8988T (cell line): ENCODE measurements at places on chromosomes 5 and 9.
A peak's percentile ranks its signal among the peaks of the same experiment; 100 is the strongest.

GRCh38 chr5:62714296-62714695 lies 135.7 kb downstream of the LRRC70 start:
- no peak for DNase-seq

- no peak for DNase-seq
Measured at GRCh38 chr5:43855452-43855851, 252.5 kb downstream of the NNT start.

DNA sequence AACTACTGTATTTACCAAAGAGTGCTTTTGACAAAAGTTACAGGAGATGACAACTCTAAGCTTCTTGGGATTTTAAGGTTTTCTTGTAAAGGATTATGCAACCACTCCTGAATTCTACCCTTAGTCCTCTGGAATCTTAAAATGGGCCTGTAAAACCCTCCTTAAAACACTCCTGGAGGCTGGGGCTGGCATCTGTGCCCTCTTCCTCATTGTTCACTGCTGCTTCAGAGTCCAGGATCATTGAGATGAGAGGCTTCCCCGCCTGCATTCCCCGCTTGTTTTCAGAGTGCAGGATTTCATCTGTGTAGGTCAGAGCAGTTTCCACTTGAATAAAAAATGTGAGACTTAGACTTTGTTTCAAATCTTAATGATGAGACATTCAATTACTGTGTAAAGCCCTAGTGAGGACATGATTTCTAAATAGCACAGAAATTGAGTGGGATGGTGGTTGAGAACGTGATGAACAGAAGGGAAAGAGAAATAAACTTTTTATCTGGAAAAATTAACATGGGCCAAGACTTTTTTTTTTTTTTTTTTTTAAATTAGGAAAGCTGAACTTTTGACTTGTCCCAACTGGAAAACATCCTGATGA lies 40.4 kb downstream of the PCSK5 start:
- DNase-seq, result no peak

DNA sequence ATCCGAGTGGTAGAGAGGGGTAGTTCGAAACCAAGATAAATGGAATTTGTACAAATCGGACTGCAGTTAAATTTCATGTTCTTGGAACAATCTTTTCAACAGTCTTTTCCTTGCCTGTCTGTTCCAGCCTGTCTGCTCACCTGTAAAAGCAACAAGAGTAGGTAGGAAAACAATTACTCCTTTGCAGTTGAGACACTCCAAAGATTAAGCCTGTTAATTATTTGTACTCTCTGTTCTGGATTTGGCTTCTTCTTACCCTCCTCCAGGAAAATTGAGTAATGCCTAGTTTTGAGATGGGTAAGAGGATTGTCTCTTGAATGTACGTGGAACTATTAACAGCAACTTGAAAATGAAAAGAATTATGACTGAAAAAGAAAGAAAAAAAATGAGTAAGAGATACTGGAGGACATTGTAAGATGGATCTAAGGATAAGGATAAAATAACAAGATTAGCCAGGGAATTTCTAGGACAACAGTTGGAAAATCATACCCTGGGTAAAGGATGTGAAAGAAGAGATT lies 24.3 kb downstream of the SPAAR start:
- DNase-seq, result no peak

- peak; percentile 27 for DNase-seq
Measured at GRCh38 chr9:93094658-93095204, 1.3 kb upstream of the CARD19 start.

GRCh38 chr5:68054638-68055037 lies 160.9 kb upstream of the PIK3R1 start:
- no peak for DNase-seq

GRCh38 chr5:151617841-151618710 lies 26.9 kb upstream of the FAT2 start:
- no peak for DNase-seq

DNA sequence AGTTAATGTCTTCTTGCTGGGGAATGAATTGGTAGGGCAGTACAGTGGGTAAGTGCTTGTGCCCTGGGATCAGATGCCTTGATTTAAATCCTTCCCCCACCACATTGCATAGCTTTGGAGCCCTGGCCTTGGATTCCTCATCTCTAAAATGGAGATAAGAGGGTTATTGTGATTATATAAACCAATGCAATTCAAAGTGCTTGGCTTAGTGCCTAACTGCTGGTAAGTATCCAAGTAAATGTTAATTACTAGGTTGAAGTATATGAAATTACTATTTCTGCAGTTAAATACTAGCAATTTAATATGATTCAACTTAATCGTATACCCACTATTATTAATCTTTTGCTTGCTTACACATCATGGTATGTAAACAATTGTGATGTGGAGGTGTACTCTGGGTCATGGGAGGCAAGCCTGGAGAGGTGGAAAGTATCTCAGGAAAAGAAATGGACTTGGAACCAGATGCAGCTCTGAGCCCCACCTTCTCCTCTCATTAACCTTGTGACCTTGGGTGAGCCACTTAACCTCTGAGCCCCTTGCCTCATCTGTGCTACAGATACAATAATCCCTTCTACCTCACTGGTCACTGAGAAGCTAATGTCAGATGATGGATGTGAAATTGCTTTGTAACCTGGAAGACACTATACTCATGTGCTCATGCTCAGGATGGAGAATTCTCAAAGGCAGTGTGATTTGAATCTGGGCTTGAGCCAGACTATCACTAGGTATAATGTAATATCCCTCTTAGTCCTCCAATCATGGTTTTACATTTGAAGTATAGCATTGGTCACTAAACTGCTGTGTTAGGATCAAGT lies 23.8 kb downstream of the NEUROG1 start:
- DNase-seq, result no peak

DNA sequence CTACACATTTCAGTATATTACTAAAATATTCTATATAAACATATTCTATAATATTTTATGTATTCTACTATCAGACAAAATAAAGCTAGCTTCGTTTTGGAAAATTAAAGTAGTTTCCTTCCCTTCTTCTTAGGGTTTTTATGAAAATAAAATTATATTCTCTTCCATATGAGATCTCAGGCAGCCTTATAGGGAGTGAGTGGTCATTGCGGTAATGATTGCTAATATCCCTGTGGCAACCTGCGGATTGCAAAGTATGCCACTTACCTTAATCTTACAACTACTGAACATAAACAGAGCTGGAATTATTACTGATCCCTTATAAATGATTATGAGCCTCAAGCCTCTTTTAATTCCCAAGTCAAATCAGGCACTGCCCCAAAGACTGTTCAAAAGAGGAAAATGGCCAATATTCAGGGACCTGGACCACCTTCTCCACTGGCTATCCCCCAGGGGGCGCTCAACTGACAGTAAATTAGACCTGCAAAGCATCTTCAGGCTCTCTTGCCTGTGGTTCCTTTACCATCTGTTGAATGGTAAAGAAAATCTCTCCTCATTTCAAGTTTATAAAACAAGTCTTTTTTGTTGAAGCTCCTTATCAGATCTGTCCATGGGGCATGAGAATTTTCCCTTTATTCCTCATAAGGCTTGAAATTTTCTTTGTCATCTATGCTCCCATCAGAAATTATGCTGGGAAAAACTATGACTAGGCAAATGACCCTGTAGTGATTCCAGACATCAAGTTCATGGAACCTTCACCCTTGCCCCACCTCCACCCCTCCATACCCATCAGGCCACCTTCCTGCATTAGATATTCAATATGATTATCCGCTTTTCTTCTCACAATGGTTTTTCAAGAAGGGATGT lies 163.9 kb downstream of the CEMIP2 start:
- no peak for DNase-seq

DNA sequence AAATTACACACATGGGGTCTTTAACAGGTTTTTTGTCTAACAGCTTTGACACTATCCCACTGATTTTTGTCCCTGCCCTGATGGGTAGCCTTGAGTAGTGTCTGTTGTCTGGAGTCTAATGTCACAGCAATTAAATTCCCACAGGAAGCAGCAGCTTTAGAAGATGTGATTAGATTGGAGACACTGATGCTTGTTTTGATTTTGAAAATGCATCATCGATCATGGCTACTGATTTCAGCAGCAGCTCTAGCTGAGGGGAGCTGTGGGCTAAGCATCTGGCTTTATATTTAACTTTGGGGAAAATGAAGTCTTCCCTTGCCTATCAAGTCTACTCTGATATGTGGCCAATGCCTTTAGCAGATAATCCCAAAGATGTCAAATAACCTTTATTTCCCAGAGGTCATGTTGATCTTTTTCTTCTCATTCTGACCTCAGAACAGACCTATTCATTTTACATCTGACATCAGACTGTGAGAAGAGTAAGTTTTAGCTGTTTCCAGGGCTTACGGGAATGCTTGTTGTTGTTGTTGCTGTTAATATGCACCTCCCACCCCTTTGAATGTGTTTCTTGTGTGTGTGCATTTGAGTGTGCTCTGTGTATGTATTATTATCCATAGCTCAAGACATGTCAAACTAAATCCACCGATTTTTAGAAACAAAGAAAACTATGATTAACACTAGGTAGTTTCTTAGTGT lies 704.9 kb upstream of the NUDT12 start:
- no peak for DNase-seq

DNA sequence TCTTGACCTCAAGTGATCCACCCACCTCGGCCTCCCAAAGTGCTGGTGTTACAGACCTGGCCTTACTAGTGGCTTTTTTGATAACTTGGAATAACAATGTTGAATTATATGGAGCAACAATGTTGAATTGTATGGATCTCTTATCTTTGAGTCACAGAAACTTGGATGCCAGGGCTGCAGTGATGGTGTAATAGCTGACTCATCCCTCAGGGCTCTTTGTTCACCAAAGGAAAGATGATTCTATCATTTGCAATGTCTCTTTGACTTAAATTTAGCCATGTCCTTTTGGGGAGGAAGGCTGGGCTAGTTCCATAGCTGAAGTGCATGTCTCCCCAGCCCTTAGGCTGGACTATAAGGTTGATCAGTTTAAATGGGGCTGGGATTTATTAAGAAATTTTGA lies 172.3 kb downstream of the PDZD2 start:
- DNase-seq, result peak; percentile 75

GRCh38 chr9:120874226-120875194 lies 2.5 kb downstream of the PHF19 start:
- no peak for DNase-seq

DNA sequence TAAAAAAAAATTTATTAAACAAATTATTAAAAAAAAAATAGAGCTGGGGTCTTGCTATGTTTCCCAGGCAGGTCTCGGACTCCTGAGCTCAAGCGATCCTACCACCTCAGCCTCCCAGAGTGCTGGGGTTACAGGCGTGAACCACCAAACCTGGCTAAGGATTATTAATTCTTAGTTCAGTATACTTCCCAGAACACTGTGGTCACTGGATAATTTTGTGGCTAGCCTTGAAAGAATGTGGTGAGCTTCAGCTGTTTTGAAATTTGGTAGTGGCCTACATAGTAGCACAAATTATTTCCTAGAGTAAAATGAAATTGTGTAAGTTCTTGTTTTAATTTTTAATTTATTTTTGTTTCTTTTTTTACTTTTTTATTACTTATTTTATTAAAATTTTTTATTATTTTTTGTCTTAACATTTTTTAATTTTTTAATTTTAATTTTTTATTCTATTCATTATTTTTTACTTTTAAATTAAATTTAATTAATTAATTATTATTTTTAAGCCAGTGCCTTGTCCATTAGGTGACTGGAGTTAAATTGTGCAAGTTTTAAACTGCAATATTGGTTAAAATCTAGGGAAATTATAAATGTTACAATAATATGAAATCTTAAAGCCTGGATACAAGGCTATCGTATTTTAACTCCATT lies 23.0 kb downstream of the ARRDC3 start:
- DNase-seq, result no peak

- no peak for DNase-seq
Measured at GRCh38 chr5:64384765-64385164, 121.0 kb upstream of the RGS7BP start.

DNA sequence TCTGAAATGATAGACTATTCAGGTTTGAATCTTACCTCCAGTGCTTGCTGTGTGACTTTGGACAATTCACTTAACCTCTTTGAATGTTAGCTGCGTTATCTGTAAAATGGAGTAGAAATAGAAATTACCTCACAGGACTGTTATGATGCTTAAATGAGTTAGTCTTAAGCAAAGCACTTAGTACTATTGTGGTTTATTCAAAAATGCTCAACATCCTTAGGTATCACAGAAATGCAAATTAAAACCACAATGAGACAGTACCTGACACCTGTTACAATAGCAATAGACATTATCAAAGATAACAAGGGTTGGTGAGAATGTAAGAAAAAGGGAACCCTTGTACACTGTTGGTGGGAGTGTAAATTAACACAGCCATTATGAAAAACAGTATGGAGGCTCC lies 77.6 kb upstream of the FREM1 start:
- no peak for DNase-seq

GRCh38 chr5:75078027-75078426 lies 25.7 kb upstream of the GCNT4 start:
- no peak for DNase-seq

DNA sequence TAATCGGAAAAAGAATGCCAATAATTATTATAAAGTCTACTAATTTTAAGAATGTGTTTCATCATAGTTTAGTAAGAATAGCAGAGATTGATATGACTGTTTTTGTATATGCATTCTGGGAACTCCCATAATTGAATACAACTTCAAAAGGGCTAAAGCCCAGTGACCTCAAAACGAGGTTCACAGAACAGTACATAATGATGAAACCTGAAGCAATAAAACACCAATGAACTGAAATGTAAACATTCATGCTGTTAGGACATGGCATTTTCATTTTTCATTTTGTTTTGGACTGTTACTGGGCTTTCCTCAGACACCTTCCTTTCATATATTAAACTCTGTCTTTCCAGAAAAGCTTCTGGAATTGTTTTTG lies 684 bp upstream of the JMY start:
- no peak for DNase-seq

GRCh38 chr5:74603376-74603775 lies 37.2 kb downstream of the ENC1 start:
- no peak for DNase-seq

GRCh38 chr9:6079386-6079785 lies 64.0 kb upstream of the RANBP6 start:
- no peak for DNase-seq

GRCh38 chr9:30299126-30299780 lies 2085.2 kb upstream of the ACO1 start:
- no peak for DNase-seq

DNA sequence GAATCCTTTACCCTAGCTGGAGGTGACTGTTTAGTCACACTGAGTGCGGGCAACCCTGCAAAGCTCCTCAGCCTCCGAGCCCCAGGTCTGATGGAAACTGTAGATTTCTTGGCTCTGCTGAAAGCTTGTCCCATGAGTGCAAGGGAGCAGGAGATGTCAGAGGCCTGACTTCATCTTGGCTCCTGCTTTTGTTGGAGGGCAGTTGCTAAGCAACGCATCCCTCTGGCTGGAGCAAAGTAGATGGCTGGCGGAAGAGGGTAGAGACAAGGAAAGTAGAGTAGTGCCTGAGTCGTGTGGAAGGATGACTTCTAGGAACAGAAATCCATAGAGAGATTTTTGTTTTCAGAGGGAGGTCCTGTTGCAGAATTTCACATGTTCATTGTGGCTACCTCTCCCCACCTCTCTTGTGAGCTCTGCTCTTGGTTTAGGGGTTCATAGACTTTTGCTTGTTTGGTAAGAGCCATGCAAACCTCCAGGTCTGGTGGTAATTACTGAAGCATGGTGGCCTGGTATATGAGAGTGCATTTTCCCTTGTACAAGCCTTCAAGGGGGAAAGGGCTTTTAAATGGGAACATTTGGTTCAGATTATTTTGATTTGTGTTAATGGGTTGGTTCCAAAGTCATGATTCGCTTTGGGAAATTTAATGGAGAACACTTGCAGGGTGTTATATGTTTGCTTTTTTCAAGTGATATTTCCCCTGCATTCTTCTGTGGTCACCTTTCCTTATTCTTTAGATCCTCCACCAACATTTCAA lies 71.5 kb downstream of the ARHGAP26 start:
- DNase-seq, result no peak

GRCh38 chr5:57986761-57987341 lies 473.0 kb downstream of the PLK2 start:
- DNase-seq, result no peak
